ENCODE measurements at places on chromosomes 12 and 14.

DNA sequence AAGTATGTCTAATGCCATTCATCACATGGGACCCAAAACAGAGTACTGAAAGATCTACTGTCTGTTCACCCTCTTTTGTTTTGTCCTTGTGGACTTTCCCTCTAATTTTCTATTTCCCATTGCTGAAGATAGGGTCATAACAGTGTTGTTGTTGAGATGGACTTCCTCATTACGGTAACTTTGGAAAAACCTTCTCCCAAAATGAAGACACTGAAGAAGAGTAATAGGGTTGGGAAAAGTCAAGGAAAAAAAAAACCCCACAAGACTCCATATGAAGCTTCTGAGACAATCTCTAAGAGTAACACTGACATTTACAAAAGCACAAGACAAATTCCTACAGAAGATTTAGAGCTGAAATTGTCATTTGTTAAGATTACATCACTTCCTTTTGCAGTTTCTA lies 36.7 kb downstream of the EXOC5 start:
- DNase-seq = no peak

- DNase-seq = peak; percentile 69
Observed at GRCh38 chr12:106147956-106148355, 9.2 kb upstream of the NUAK1 start.

DNA sequence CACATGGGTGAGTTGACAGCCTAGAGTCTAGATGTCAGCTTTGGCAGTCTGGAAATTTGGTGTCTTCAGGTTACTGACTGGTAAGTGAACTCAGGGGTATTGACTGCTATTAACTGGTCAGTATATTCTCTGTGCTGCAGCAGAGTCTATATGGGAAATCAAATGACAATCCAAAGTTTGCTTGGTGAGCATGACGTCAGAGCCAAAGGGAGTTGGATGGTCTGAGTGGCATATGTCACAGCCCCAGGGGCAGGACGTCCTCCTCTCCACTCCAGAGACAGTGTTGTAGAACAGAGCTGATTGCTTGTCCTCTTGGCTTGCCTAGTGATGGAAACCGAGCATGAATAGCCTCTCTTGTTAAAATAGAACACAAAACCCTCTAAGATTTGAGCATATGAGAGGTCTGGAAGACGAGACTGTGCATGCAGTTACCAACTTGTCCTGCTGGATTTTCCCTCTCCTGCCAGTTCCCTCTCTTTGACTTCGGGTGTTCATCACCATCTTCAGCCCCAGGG lies 3.3 kb upstream of the TBC1D30 start:
- DNase-seq = no peak

- peak; percentile 31 for DNase-seq
Observed at GRCh38 chr12:53179687-53180219, 769 bp upstream of the ZNF740 start.

GRCh38 chr14:92892589-92892988 lies 30.4 kb upstream of the CHGA start:
- DNase-seq = no peak

DNA sequence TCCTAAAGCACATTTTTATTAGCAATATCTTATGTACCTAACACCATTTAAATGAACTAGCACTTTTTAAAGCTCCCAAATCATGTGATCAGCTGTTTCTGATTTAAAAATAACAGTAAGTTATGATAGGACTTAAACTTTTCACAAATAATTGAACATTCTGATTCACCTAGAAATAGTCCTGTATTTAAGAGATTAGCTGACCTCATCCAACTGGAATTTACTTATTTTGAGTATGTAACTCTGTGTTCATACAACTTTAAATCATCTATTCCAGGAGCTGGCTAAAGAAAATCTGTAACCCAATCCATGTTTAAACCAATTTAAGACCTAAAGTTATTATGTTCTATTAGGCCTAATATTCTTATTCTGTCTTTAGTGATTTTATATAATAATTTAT lies 184.3 kb downstream of the CCDC91 start:
- DNase-seq = no peak

DNA sequence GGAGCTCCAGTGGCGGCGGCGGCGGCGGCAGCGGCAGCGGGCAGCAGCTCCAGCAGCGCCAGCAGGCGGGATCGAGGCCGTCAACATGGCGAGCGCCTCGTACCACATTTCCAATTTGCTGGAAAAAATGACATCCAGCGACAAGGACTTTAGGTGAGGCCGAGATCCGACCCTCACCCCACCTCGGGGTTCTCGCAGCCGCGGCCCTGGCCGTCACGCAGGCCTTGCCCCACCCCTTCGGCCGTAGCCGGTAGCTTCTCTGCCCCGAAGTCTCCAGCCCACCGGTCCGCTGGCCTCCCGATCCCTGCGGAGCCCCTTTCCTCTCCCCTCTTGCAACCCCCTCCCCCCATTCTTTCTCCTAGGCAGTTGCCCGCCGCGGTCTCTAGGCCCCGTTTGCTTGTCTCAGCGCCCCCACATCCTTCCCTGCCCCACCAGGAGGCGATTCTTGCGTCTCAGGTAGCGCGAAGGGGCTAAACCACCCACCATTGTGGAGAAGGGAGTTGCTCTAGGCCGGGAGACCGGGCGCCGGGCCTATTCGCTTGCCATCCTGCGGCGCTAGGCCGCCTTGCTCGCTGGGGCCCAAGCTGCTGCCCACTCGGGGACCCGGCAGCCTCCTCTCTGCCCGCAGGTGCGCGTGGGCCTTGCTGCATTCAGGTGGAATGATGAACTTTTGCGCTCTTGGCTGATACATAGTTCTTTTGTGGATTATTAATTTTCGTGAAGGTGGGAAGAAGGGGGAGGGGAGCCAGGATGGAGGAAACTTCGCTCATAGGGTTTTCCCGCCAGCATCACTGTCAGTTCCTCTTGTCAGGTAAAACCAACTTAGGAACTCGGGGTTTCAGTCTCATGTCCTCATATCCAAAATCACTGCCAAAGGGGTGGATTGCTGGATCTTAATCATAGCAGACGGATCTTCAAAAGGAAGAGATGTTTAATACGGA lies 745 bp downstream of the CAND1 start:
- peak; percentile 59 for DNase-seq

DNA sequence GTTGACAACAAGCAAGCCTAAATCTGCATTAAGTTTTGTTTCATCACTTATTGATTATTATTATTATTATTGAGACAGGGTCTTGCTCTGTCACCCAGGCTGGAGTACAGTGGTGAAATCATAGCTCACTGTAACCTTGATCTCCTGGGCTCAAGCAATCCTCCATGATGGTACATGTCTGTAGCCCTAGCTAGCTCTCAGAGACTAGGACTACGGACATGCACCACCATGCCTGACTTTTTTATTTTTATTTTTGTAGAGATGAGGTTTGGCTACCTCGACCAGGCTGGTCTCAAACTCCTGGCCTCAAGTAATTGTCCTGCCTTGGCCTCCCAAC lies 35.7 kb upstream of the STK38L start:
- DNase-seq = no peak

- DNase-seq = no peak
Observed at GRCh38 chr14:52729585-52729924, 411 bp upstream of the STYX start.

- peak; percentile 93 for DNase-seq
Observed at GRCh38 chr12:59149995-59150642, 229.8 kb upstream of the LRIG3 start.

DNA sequence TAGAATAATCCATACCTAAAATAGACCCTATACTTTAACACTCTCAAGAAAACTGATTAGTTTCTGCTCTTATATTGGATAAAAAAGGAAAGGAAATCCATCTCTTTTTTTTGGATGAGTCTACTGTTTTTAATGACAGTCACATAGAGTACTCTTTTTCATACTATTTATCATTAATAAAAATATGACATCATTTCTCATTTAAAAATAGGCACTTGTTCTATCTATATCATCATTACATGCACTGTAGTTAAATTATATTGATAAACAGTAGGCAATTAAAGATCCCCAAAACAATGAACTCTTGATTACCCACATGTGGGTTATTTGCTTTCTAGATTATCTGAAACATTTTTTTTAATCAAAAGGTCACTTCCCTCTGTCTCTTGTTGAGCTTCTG lies 338.8 kb downstream of the NELL2 start:
- no peak for DNase-seq

- DNase-seq = no peak
Observed at GRCh38 chr12:88200029-88200428, 57.9 kb downstream of the TMTC3 start.

DNA sequence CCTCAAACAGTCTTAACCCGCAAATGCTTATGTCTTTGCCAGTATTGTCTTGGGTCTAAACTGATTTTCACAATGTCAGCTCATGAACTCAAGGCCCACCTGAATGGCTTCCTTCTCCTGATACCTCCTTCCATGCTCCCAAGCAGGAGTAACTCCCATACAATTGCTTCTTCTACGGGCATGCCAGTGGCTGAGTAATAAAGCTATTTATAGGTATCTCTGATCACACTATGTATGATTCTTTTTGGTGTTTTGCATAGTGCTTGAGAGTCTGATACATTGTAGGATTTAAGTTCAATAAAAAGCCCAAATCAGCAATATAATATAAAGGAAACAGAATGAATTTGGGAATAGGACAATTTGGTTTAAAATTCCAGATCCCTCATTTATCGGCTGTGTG lies 235.0 kb upstream of the DCN start:
- no peak for DNase-seq

GRCh38 chr14:69315301-69315700 lies 55.3 kb downstream of the GALNT16 start:
- peak; percentile 15 for DNase-seq

- no peak for DNase-seq
Observed at GRCh38 chr14:32047791-32048190, 29.3 kb upstream of the ARHGAP5 start.

DNA sequence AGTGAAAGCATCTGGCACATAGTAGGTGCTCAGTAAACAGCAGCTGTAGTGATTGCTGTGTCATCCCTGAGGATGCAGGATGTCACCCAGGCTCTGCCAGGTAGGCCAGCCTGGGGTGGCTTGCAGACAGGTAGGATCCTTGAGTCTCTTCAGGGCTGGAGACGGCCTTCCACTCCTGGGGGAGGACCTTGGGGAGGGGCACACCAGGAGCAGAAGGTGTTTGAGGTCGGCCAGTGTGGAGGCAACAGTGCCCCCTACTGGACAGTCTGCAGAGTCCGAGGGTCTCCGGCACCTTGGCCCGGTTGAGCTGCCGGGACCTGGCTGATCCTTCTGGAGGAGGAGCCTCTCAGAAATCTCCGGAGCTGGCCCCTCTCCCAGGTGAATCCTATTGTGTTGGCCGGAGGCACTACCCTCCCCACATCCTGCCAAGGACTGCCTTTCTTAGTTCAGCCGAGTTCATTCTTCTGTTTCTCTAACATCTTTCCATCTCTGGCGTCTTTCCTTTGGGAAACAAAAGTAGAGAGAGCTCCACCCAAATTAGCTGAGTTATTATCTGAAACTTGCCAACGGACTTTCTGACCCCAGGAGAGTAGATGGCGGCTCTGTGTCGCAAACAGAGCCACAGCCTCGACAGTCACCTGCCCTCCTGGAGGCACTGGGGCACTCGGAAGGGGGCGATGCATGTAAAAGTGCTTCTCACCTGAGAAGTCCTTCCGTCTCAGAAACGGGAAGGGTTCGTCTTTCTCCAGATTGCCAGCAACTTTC lies 41.8 kb upstream of the CLMN start:
- DNase-seq = no peak

GRCh38 chr14:89232265-89233070 lies 184.6 kb downstream of the FOXN3 start:
- DNase-seq = no peak

GRCh38 chr12:70994217-70994788 lies 73.8 kb upstream of the PTPRR start:
- no peak for DNase-seq

- DNase-seq = no peak
Observed at GRCh38 chr12:100345020-100345767, 11.7 kb upstream of the SLC17A8 start.

DNA sequence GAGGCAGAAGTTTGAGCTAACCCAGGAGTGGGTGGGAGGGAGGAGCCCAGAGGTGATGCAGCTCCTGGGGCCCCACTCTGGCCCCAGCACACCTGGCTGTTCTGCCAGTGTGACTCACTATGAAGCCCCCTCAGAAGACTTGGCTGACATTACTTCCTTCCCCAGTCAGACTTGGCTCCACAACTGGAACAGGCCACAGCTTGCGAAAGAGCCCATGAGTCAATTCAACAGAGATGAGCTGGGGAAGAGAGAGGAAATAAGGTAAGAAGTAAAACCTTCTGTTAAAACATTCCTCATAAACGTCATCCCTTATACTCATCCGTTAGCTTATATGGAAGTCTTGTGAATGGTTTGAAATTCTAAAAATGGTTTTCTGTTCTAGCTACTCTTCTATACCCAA lies 245.9 kb downstream of the ADAMTS20 start:
- DNase-seq = no peak

DNA sequence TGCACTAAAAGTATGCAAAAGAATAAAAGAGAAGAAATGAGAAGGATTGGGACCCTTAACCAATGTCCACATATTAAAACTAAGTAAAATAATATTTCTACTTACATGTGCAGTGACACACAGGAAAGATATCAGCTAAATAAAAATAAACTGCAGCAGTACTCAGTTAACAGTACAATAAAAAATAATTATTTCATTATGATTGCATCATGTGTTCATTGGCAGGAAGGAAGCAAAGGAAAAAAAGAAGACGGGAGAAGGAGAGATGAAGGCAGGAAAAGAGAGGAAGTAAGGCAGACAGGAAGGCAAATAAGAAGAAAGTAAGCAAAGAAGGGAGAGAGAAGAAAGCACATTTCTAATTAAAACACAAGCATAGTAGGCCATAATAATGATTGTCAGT lies 33.0 kb downstream of the RASSF9 start:
- DNase-seq = no peak

GRCh38 chr14:36556811-36557433 lies 25.5 kb downstream of the NKX2-8 start:
- DNase-seq = peak; percentile 15

DNA sequence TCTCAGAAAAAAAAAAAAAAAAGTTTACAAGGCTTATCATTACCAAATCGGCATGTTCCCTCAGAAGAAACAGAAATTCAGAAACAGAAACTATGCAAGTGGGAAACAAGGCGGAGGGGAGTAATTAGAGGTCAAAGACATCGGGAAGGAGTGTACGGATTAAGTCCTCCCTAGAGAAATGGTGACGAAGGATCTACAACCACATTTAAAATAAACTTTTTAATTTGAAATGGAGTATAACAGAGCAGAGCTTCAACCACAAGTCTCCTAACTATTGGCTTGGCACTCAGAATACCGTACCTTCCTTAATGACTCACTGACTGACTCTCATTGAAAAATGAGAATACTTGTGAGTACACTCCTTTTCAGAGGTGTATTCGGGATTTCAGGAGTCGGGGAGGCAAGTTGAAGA lies 908 bp downstream of the ENTPD5 start:
- no peak for DNase-seq

GRCh38 chr14:30569216-30569902 lies 10.4 kb downstream of the G2E3 start:
- no peak for DNase-seq

GRCh38 chr14:61466249-61466904 lies 145.0 kb downstream of the PRKCH start:
- DNase-seq = no peak
